ENCODE measurements at places on chromosomes 4 and X.

- no peak for DNase-seq
Observed at GRCh38 chr4:85598936-85599335, 124.0 kb downstream of the ARHGAP24 start.

GRCh38 chrX:107298276-107298675 lies 91.9 kb downstream of the DNAAF6 start:
- DNase-seq: no peak

- DNase-seq: no peak
Observed at GRCh38 chrX:68599256-68600152, 48.0 kb upstream of the STARD8 start.

- DNase-seq: no peak
Observed at GRCh38 chrX:1059576-1060561, 152.6 kb downstream of the CRLF2 start.

- DNase-seq: no peak
Observed at GRCh38 chr4:75547647-75548387, 8.0 kb upstream of the ODAPH start.

DNA sequence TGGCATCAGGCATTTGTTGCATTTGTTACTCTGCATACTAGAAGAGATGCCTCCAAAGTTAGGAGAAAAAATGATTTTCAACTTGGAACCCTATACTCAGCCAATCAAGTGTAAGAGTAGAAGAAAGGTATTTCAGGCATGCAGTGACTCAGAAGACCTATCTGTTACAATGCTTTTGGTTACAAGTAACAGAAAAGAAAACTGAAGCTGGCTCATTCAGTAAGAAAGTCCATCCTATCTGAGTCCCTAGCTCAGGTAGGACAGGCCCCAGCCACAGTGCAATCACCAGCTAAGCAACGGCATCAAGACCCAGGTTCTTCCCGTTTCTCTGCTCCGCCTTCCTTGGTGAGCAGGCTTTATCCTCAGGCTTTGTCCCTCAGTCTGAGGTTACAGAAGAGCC lies 23.3 kb downstream of the MECP2 start:
- no peak for DNase-seq

GRCh38 chr4:26611885-26612284 lies 28.0 kb downstream of the TBC1D19 start:
- DNase-seq: no peak

All from T-helper 1 cell (primary cell).